AG04449 (cell line): ENCODE measurements at places on chromosomes 7 and 10.

DNA sequence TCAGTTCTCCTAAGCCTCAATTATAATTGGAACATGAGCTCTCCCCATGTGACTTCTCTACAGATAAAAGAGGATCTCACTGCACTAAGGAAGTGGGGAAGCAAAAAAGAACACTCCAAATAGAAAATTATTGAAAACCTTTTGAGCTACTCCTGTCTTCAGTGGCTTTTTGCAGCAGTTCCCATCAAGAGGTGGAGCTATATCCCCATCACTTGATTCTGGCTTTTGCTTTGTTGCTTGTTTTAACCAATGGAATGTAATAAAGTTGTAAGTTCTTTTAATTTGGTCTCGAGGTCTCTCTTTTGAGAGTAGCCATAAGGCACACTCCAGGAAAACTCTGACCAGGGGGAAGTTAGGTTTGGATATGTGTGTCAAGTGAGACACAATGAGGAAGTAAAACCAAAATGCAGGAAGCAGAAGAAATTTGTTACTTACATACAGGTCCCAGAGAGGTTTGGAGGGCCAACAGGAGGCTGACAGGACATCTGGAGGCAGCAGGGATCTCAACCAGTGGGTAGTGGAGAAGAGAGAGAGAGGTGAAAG, 569.4 kb downstream of the HTR7 start:
- DNase-seq, result no peak

DNA sequence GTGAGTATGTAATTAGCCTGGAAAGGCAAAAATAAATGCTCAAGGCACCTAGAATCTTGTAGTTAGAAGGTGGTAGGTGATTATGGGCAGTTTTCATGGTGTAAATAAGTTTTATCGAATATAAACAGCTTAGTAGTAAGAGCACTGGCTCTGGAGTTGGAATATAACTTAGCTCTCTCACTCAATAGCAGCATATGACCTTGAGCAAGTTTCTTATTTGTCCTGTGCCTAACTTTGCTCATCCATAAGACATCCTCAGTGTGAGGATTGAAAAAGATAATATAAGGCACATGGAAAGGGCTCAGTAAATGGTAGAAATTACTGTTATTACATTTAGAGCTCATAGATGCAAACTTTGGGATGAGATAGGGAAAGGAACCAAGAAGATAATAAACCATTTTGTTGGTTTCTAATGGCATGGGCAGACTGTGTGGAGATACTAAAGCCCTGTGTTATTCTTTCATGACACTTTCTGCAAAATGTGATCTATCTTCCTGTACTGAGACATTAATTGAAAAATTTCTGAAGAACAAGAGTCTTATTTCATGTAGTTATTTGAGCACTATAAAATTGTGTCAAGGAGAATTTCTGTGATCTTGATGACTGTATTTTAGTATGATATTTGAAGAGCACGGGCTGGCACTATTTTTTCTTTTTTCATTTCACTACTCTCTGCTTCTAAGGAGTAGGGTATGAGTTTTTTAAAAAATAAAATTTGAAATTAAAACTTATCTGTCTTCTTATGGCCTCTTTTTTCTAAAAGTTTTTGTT, 3.1 kb downstream of the SLK start:
- DNase-seq, result no peak

- DNase-seq, result no peak
These were observed 36.7 kb upstream of the PSAP start for GRCh38 chr10:71887743-71888142.

- no peak for DNase-seq
These were observed 24.1 kb downstream of the HIPK2 start for GRCh38 chr7:139753693-139754111.

GRCh38 chr10:63712717-63713115, 191.5 kb downstream of the REEP3 start:
- no peak for DNase-seq

GRCh38 chr7:134662166-134662870, 15.7 kb downstream of the BPGM start:
- no peak for DNase-seq

- no peak for DNase-seq
These were observed 207.0 kb upstream of the PPP2R2D start for GRCh38 chr10:131693766-131694165.

GRCh38 chr7:117582219-117582704, 102.4 kb downstream of the CFTR start:
- peak; percentile 58 for DNase-seq

DNA sequence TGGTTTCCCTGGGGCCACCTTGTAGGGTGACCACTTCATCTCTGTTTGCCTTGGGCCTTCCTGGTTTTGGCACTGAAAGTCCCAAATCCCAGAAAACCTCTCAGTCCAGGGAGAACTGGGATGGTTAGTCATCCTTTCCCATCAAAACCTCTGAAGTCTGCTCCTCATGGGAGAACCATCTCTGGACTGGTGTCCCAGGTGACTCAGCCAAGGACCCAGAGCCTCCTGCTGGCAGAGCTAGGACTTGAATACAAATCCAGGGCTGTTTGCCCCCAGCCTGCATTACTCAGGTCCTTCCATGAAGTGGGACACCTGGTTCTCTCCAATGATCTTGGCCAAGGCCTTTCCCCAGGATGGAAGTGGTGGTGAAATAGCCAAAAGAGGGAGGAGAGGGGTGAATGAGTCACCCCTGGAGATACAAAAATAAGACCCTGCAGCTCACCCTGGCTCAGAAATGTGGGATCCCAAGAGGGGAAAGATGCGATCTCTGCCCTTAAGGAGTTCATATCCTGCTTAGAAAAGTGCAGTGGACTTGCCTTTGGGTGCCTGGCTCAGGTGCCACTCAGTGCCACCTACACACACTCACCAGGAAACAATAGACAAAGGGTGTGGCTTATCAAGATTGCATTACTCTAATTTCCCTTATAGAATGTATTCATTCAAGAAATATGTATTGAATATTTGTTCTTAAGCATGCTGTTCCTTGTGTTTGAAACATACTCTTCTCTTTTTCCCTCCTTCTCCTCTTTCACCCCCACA, 22.0 kb downstream of the ADRA2A start:
- DNase-seq, result no peak

- DNase-seq, result peak; percentile 85
These were observed at the start of gene IFIT1 for GRCh38 chr10:89391907-89392756. TSS of gene IFIT1 (plus strand) at chr10:89392623. CDS start at chr10:89392713, 90 bp downstream.

DNA sequence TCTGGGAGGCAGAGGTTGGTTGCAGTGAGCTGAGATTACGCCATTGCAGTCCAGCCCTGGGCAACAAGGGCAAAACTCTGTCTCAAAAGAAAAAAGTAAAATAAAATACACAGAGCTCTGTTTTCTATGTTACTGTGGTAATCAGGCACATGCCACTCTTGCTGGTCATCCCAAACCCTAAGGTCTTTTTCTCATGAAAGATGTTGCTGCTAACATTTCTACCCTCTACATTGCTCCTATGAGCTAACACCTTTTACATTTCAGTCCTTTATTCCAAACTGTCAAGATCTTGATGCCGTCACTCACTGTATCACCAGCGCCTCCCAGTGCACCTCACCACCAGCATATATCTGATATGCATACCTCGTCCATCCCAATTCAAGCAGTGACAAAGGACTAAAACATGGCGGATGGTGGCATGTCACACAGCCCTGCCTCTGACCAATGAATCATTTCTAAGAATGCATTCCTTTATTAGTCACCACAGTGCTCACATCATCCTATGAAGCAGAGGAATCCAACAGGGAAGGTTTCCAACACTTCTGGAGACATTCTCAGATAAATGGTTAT, 4.3 kb downstream of the DAGLB start:
- DNase-seq, result peak; percentile 79

DNA sequence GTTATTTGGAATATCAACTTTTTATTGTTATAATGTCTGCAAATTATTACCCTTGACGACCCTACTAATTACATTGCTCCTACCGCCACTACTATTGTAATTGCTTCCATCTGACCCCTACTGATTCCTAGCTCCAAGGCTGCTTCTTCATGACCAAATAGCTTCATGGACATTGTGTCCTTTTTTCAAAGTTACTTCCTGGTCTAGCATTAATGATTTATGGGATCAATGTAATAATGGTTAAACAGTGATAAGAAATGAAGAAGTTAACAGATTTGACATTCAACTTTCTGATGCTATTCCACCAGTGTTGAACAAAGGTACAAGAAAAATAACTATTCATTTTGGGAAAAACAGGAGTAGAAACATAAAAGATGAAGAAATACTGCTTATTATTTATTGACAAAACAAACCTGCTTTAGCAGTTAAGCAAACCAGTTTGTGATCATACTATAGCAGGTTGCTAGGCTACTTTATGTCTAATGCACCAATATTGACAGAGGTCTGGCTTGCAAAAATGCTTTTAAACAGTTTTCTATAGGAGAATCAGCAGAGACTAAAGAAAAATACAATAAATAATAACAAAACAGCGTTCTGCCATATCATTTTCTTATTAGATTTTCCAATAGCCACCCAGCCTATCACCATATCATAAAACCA, 125.8 kb downstream of the PCLO start:
- DNase-seq, result no peak

DNA sequence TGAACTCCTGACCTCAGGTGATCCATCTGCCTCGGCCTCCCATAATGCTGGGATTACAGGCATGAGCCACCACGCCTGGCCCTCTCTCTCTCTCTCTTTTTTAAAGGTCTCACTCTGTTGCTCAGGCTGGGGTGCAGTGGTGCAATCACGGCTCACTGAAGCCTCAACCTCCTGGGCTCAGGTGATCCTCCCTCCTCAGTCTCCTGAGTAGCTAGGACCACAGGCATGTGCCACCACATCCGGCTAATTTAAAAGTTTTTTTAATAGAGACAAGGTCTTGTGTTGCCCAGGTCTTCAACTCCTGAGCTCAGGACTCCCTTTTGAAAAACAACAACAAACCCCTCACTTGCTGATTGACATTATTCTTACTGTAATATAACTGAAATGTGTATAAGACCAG, 11.6 kb downstream of the PALD1 start:
- no peak for DNase-seq

DNA sequence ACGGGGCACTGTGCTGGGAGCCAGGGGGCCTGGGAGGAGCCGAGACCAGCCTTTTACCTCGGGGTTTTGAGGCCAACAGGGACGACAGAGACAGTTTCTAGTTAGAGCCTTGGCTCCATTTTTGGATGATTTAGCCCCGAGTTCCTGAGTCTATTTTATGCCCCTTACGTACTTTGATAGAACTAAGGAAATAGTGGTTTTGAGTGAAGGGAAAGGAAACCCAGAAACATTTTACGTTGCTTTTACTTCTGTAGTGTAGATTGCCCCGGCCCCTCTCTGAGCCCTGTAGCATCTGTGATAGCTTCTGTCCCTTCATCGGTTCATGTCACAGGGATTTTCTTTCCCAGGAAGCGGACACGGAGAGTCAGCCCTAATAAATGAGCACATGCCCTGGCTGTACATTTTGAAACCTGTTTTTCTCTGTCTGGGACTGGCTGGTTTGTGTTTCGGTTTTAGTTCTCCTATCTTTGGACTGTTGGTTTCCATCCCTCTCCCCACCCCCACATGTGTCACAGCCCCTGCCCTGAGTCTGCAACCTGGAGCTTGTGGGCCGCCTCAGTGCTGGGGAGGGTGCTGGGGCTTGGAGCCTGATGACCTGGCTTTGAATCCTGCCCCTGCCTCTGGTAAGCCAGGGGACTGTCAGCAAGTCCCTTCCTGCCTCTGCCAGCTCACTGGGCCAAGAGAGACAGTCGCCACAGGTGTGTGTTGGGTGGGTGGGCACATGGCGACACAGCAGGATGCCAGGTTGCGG, 6.9 kb upstream of the ORAI2 start:
- no peak for DNase-seq

GRCh38 chr7:29105752-29106668, 40.3 kb downstream of the CPVL start:
- DNase-seq, result no peak

- no peak for DNase-seq
These were observed 573.0 kb upstream of the POM121L12 start for GRCh38 chr7:52462474-52462873.

- DNase-seq, result no peak
These were observed 42.2 kb upstream of the HSPB1 start for GRCh38 chr7:76260171-76260703.

DNA sequence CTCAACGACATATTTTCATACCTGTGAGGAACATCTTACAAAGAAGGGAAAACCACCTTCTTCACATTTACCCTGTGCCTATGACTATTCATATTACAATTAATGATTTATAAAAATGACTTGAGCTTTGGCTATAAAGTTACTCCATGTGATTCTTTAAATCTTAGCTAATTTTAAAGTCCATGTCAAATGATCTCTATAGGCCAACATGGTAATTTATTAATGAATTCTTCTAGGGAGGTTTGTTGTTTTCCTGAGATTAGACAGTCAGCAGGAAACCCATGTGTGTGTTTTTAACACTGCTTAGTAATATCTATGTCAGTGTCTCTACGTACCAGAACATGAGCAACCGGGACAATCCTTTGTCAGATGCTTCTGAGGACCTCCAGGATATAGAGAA, 307.3 kb downstream of the IPMK start:
- DNase-seq, result no peak

DNA sequence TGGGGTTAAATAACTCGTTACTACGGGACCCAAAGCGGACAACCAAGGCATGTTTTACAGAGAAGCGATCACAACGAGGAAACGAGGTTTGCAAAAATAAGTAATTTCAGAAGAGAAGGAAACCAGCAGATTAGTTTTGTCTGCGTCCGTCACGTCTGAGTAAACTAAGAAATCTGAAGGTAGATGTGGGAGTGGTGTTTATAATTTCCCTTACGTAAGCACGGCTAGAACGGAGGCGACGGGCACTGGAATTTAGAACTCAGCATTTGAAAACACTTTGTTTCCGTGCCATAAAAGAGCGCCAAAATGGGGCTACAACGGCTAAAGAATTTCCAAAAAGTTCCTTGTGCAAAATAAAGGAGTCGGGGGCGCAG, 718 bp upstream of the UMAD1 start:
- DNase-seq, result no peak

- no peak for DNase-seq
These were observed 598 bp downstream of the SLC16A12 start for GRCh38 chr10:89534826-89535166.

GRCh38 chr7:70612811-70613210, 519.1 kb upstream of the GALNT17 start:
- DNase-seq, result no peak

DNA sequence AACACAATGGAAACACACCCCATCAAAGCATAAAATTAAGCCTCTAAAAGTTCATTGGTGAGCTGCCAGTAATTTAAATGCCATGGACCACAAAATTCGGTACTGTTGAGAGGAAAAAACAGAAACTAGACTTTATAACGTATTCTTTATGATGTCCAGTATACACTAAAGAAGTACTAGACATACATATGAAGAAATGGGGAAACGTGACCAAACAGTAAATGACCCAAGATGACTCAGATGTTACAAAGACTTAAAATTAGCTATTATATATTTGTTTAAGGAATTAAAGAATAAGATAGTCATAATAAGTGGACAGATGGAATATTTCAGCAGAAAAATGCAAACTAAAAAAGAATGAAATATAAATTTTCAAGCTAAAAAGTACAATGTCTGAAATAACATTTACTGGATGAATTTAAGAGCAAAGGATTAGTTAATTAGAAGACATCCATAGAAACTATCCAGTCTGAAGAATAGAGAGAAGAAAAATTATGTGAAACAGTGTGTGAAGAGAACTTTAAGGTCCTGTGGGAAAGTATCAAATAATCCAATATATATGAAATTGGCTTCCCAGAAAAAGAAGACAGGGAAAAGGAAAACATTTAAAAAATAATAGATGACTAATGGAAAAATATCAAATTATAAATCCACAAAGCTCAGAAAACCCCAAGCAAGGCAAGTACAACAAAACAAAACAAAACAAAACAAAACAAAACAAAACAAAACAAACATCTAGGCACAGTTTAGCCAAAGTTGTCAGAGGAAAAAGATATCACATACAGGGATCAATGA, 69.4 kb downstream of the SAMD9 start:
- DNase-seq, result no peak
